DMS53 (cell line): ENCODE measurements at places on chromosomes 4 and X.

GRCh38 chr4:46852800-46853199 lies 56.2 kb downstream of the COX7B2 start:
- no peak for DNase-seq

GRCh38 chr4:138789796-138790195 lies 225.8 kb upstream of the NOCT start:
- DNase-seq: no peak

- DNase-seq: no peak
Measured at GRCh38 chr4:186134257-186134656, 29.8 kb downstream of the FAM149A start.

DNA sequence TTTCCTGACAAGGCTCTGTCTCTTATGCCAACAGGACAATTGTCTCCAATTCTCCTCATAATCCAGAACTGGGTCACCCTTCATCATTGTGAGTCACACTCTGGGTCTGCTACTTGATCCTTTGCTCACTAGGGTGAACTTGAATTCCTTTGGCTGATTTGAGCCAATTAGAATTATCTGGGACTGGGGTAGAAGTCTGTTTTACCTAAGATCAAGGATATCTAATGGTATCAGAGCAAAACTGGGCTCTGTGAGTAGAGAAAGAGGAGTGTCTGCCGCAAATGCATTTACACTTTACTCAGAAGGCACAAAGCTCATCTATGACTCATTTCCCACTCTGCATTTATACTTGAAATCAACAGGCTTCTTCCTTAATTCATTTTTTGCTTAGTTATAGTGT lies 72.6 kb downstream of the PITX2 start:
- DNase-seq: peak; percentile 47

DNA sequence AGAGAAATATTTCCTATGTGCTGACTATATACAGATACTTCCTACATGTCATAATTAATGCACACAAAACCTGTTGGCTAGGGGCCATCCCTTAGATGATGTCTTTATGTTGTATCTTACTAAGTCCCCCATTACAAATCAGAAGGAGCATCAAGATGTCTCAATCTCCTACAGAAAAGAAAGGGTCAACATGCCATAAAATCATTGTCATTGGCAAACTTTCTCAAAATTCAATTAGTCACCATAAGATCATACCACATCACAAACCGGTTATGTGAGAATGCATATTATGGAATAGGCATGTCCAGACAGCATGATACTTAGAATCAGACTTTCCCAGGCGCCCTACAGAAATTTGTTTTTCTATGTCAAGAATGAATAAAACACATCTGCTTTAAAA lies 175.2 kb upstream of the TET2 start:
- peak; percentile 22 for DNase-seq

GRCh38 chr4:173835903-173836302 lies 305.9 kb upstream of the HAND2 start:
- peak; percentile 2 for DNase-seq

- no peak for DNase-seq
Measured at GRCh38 chrX:31872007-31872406, 800.2 kb upstream of the FTHL17 start.

- DNase-seq: peak; percentile 79
Measured at GRCh38 chr4:108512615-108513505, 107.5 kb upstream of the RPL34 start.

DNA sequence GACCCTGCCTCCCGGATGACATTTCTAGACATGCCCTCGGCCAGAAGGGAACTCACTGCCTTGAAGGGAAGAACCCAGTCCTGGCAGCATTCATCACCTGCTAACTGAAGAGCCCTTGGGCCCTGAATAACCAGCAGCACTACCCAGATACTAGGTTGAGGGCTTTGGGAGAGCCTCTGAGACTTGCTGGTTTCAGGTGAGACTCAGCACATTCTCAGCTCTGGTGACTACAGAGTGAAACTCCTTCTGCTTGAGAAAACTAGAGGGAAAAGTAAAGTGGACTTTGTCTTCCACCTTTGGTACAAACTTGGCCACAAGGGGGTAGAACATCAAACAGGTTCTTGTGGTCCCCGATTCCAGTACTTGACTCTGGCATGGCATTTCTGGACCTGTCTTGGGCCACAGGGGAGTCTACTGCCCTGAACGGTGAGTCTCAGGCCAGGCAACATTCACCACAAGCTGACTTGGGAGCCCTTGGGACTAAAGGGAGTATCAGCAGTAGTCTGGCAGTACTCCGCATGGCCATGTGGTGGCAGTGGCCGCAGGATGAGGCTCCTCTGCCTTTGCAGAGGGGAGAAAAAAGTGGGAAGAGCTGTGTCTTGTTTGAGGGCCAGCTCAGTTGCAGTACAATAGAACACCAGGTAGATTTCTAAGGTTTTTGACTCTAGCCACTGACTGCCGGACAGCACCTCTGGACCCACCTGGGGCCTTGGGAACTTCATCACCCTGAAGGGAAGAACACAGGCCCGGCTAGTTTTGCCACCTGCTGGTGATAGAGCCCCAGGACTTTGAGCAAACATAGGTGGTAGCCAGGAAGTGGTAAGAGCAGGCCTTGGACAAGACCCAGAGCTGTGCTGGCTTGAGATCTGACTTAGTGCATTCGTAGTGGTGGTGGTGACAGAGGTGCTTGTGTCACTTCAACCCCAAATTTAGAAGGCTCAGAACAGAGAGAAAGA lies 414.8 kb downstream of the OPHN1 start:
- DNase-seq: peak; percentile 76

DNA sequence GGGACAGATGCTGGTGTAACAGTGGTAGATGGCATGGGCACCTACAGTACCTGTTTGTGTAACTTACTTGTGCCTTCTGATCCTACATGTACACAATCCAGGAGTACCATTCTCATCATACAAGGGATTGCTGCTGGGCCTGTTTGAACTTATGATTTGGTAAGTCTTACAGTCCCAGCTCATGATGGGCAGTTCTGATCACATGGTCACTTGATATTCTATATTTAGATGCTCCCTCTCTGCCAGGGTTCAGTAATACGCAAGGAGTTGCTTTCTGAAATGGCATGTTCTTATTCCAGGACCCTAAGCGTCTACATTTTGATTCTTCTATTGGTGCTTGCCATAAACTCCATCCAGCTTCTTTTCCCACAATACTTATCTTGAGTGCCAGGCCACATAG lies 54.4 kb upstream of the ATP6AP2 start:
- no peak for DNase-seq

DNA sequence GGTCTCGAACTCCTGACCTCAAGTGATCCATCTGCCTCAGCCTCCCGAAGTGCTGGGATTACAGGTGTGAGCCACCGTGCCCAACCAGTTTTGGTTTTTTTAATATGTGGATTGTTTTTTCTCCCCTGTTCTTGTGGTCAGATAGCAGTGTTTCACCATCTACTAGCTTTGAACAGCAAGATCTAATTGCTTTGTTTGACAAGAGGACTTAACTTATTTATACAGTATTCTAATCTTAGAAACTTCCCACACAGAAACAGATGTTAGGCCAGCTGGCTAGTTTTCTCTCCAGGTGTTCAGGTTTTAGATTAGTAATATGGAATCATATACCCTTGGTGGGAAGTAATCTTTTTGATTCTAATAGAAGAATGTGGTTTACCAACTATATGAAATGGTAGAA lies 12.9 kb downstream of the ING2 start:
- DNase-seq: peak; percentile 41

DNA sequence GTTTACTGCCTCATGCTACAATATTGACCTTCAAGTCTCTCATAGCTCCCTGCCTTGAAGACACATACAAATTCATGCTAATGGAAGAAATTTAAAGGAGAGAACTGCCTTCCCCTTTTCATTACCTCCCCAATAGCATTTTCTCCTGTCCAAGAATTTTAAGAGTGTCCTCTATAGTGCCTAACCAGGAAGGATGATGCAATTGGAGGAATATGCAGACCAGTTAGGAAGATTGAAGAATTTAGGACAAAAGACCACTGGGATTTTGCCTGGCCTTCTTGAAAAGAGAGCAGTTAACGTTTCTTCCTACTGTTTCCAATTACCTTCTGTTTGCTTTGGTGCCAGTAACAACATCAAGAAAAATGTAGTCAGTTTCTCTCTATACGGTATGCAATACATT lies 443.9 kb downstream of the INPP4B start:
- no peak for DNase-seq

DNA sequence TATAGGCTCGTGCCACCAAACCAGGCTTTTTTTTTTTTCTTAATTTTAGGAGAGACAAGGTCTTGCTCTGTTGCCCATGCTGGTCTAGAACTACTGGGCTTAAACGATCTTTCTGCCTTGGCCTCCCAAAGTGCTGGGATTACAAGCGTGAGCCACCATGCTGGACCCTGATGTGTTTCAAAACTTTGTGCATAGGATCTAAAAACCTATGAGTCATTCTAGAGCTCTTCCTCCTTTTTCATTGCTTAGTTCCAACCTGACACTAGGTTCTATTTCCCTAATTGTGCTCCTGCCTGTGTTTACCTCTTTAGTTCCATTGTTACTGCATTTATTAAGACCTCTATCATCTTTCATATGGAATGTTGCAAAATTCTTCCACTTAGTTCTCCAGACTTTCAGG lies 57.3 kb downstream of the HPGD start:
- DNase-seq: no peak

DNA sequence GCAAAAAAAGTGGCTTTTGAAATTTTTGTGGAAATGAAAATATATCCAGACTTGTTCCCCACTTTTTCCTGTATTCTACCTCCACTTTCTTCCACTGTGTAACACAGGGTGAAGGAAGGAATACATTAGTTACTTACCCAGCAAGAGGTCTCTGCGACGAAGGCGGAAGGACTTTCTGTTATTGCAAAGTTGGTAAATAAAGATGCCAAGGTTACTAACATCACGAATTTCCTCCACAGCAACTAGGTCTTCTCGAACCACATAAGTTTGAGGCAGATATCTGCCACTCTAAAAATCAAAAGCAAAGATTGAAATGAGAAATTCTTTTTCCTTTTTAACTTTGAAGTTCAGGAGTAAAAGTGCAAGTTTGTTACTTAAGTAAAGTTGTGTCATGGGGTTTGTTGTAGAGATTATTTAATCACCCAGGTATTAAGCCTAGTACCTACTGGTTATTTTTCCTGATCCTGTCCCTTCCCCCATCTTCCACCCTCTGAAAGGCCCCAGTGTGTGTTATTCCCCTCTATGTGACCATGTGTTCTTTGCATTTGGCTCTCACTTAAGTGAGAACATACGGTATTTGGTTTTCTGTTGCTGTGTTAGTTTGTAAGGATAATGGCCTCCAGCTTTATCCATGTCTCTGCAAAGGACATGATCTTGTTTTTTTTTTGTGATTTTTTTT lies 5.8 kb downstream of the ITM2A start:
- DNase-seq: no peak

DNA sequence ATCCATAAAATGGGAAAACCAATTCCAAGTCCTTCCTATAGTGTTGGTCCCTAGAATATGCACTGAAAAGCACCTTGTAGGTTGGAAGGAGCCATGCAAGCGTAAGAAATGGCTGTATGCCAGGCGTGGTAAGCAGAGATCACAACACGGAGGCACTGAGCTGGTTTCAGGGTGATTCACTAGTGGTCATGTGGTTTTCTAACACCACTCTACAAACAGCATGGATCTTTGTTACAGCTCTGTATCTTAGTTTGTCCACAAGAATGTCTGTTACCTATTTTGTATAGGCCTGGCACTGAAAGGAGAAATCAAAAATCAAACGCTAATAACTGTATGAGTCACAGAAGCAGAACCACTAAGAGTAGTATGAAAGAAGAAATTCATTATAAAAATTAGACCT lies 71.9 kb downstream of the MAGEB17 start:
- DNase-seq: no peak

DNA sequence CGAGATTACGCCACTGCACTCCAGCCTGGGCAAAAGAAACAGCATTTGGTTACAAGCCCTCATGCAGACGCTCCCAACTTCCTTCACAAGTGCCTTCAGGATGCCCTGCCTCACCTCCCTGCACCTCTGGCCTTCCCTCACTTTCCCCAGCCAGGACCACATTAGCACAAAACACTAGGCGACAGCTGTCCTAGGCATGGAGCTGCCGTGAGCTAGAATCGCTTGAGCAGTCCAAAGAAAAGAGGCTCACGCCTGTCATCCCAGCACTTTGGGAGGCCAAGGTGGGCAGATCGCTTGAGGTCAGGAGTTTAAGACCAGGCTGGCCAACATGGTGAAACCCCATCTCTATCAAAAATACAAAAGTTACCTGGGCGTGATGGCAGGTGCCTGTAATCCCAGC lies 15.8 kb downstream of the RNF212 start:
- no peak for DNase-seq

DNA sequence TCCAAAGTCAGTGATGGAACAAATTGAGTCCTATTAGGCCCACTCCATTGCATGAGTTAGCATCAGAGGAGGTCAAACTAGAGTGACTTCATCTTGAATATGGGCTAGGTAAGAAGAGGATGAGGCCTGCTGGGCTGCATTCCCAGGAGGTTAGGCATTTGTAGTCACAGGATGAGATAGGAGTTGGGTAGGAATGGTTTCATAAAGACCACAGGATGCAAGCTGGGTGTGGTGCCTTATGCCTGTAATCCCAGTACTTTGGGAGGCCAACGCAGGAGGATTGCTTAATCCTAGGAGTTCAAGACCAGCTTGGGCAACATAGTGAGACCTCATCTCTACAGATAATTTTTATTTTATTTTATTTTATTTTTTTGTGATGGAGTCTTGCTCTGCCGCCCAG lies 26.8 kb downstream of the PDGFRA start:
- DNase-seq: no peak

DNA sequence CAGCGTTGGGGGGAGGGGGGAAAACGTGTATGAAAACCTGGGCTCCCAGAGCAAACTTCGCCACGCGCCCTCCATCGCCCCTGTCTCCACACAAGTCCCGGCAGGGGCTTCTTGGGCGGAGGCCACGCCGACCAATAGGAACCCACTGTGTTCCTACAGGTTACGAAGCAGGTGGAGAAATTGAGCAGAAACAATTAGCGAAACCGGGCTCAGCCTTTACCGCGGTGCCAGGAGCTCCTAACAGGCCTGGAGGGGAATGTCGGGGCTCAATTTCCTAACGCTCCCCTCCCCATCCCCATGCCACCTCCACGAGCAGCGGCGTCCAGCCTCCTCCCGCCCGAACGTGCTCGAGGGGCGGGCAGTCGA lies 589 bp upstream of the KIT start:
- DNase-seq: peak; percentile 71

DNA sequence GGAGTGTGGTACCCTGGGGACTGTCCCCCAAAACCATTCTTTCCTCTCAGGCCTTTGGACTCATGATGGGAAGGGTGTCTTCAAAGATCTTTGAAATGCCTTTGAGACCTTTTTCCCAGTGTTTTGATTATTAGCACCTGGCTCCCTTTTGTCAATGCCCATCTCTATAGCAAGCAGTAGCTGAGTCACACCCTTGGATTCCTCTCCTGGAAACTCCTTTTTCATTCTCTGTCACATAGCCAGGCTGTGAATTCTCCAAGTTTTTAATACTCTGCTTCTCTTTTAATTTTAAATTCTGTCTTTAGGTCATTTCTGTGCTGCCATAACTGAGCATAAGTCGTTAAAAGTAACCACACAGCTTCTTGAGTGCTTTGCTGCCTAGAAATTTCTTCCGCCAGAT lies 29.7 kb downstream of the IL21 start:
- DNase-seq: no peak

- DNase-seq: no peak
Measured at GRCh38 chr4:86640469-86640868, 46.4 kb downstream of the PTPN13 start.
